ENCODE measurements at places on chromosomes 5 and 9.

- no peak for DNase-seq
Observed at GRCh38 chr9:74333384-74334032, 163.6 kb upstream of the RORB start.

- no peak for DNase-seq
Observed at GRCh38 chr9:86977205-86977835, 30.0 kb upstream of the GAS1 start.

DNA sequence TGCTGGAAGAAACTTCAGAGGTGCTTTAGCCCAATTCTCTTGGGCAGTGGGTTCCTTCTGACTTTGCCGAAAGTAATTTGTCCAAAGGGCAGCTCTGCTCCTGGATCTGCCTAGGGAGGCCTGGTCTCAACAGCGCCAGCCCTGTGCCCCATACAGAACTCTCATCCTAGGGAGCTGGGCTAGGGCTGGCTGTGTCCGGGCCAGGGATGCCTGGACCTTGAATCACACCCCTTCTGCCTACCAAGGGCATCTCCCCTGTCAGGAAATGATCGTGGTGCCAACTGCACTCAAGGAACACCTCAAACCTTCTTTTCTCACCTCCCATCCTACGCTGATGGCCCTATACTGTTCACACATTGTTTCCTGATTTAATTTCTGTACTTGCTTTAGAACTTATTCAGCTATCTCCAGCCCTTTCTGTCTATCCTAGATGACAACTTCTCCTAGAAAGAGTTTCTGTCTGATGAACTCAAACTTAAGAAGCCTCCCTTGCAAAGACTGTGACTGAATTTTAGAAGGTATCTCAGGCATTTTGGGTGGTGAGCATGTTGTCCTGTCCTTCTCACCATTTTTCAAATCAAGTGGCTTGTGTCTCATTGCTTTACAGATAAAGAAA, 37.4 kb upstream of the NFIB start:
- DNase-seq, result no peak

GRCh38 chr9:20022410-20022809, 233.6 kb upstream of the SLC24A2 start:
- DNase-seq, result no peak

DNA sequence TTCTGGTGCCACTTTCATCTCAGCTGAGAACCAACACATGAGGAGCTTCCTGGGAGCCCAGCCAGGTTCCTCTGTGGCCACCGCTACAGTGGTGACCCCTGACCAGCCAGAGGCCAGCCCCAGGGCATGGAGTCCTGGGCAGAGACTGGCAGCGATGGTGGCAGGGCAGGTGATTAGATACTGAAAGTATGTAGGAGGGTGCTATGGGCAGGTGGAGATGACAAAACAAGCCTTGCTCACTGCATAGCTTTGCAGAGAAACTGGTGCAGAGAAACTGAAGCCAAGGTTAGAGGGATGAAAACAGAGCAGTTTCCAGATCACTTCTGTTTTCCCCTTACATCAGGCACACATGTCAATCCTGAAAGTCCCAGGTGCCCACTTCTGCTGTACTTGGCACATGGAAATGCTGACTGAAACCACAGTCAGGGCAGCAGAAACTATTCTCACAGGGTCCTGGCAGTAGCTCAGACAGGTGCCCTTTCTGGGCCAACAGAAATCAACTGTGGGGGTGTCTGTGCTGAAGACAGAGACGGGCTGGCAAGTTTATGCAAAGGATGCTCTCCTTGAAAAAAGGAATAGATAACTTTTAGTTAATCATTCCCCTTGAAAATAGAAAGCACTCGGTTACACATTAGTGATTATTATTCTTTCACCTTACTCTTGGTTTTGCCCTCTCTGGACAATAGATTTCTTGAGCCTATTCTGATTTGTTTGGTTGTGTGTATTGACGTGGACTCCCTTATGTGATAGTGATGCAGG, 90.3 kb downstream of the ANKRD55 start:
- no peak for DNase-seq

GRCh38 chr9:106696804-106697203, 166.2 kb upstream of the ZNF462 start:
- DNase-seq, result no peak

DNA sequence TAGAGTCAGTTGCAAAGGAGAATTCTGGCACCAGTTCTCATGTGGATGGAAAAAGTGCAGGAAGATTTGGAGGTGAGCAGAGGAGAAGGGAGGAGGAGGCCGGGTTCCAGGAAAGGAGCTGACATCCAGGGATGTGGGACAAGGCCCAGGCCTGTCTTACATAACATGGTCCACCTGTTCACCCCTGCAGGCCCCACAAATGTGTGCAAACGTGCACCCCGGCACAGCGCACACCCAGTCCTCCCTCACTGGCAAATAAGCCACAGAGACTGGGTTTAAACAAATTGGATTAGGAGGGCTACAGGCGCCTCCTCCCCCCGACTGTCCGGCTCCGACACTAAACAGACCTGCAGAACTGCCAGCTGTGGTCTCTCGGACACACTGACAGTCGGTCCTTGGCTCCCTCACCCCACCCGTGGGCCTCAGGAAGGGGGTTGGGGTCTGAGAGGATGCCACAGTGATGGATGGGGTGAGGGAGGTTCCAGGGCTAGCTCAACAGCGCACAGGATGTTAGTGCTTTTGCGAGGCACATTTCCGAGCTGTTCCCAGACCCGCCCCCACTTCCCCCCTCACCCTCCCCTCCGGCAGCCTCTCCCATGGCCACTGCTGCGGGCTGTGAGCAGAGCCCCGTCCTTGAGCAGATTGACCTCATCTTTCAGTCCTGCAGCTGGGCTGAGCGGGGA, 43.4 kb upstream of the IL17B start:
- no peak for DNase-seq

DNA sequence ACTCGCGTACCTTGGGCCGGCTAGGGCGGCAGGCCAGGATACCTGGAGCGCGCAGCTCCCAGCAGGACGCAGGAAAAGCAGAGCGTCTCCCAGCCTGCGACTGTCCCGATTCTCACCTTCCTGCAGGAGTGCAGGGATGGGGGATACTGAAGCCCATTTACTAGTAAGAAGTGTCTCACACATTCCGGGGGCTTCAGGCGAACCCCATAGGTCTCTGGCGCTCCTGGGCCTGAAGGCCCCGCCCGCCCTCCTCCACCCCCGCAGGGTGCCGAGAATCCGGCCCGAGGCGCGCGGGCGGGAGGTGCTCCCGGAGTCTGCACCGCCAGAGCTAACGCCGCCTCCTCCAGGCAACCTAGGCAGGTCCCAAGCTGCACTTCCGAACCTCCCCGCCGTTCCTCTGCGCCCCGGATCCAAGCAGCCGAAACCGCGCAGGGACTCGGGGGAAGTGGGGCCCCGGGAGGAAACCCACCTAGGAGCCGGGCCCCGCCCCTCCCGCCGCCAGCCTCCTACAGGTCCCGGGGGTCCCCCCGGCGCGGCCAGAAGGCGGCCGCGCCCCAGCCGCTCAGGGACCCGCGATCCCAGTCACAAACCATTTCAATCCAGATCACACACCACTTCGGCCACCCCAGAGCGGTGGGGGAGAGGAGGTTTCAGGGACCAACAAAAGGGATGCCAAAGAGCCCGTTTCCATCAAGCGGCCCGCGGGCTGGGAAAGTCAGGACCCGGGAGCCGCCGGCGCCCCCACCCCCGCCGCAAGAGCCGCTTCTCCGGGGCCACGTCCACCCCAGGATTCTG, 1.2 kb downstream of the ROR2 start:
- no peak for DNase-seq

GRCh38 chr5:90909101-90909503, 350.5 kb downstream of the ADGRV1 start:
- DNase-seq, result no peak

GRCh38 chr9:89715318-89715858, 110.6 kb downstream of the GADD45G start:
- DNase-seq, result no peak

- no peak for DNase-seq
Observed at GRCh38 chr5:58683567-58683966, 100.7 kb downstream of the RAB3C start.

DNA sequence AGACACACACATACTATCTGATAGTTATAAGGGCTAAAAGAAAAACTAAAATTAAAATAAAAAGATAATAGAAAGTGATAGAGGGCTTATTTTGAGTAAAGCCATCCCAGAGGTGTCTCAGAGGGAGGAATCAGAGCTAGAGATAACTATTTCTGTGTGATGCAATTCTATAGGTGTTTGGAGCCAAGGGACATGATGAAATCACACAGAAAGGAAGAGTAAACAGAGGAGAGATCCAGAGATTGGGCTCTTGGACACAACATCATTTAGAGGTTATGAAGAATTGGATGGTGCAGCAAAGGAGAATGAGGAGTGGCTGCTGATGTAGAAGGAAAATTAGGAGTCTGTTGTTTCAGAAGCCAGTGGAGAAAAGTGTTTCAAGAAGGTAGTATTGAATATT, 393.5 kb downstream of the DIRAS2 start:
- no peak for DNase-seq

DNA sequence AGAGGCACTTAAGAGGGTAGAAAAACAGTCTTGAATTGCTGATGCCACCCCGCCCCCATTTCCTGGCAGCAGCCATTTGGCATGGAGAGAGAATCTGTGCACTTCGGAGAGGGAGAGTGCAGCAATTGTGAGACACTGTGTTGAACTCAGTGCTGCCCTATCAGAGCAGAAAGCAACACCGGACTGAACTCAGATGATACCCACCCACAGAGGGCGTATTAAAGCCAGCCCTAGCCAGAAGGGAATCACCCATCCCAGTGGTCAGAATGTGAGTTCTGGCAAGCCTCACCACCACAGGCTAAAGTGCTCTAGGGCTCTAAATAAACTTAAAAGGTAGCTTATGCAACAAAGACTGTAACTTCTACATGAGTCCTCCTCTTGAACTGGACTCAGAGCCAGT, 88.4 kb upstream of the RGS7BP start:
- DNase-seq, result no peak

GRCh38 chr9:128275198-128276007, at the start of gene GOLGA2:
Gene GOLGA2 (minus strand): TSS chr9:128276007. CDS start chr9:128275976, 31 bp downstream.
- DNase-seq, result no peak

GRCh38 chr9:109117856-109118807, 1.6 kb downstream of the TMEM245 start:
- no peak for DNase-seq

DNA sequence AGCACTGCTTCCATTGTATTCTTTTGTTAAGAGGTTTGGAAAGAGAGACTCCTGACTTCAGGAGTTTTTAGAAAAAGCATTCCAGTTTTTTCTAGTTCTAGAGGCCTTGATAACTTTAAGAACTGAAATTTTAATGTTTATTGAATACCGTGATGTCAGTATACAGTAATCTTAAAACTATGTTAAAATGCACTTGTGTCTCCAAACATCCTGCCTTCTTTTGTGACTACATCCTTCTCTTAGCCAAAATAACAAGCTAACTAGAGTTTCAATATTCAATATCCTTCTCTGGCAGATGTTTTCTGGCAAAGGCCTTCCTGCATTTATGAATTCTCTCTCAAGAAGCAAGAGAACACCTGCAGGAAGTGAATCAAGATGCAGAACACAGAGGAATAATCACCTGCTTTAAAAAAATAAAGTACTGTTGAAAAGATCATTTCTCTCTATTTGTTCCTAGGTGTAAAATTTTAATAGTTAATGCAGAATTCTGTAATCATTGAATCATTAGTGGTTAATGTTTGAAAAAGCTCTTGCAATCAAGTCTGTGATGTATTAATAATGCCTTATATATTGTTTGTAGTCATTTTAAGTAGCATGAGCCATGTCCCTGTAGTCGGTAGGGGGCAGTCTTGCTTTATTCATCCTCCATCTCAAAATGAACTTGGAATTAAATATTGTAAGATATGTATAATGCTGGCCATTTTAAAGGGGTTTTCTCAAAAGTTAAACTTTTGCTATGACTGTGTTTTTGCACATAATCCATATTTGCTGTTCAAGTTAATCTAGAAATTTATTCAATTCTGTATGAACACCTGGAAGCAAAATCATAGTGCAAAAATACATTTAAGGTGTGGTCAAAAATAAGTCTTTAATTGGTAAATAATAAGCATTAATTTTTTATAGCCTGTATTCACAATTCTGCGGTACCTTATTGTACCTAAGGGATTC, 43.1 kb downstream of the NDFIP1 start:
- DNase-seq, result peak; percentile 45

DNA sequence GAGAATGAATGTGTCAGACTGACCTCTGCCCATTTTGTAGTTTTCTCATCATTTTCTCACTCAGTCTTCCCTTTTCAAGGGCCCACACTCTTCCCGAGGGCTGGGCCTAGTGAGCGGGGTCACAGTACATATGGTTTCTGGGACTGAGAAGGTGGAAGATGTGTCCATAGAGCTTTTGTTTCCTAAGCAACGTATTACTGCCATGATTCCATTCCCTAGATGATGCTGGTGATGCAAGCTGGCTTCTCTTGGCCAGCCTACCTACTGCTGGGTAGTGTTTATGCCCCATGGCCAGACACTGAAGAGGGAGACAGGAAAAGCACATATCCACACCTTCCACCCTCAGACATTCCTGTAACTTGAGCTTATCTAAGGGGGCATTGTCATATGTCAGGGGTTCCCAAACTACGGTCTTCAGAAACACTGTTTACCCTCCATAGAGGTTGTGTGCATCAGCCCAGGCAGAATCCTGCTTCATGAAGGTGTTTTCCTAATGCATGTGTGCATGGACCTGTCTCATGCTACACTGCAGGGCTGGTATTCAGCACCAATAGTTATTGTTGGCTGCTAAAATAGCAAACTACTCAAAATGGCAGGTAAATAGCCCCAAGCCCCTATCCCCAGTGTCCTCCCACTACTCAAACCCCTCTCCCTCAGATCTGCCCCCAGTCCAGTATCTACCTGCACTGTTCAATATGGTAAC, 9.5 kb downstream of the IRF1 start:
- DNase-seq, result no peak

DNA sequence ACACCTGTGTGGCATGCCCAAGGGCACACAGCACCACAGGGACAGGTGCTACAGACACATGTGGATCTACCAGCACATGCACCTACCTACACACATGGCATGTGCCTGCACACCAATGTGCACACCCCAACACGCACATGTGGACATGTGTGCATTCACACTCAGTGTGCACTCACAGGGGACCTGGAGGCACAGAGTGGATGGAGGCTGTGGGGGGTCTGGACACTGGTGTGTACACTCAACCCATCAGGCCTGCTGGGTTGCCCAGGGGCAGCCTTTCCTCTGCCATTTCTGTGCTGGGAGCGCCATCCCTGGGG, 1.7 kb downstream of the CRB2 start:
- no peak for DNase-seq

DNA sequence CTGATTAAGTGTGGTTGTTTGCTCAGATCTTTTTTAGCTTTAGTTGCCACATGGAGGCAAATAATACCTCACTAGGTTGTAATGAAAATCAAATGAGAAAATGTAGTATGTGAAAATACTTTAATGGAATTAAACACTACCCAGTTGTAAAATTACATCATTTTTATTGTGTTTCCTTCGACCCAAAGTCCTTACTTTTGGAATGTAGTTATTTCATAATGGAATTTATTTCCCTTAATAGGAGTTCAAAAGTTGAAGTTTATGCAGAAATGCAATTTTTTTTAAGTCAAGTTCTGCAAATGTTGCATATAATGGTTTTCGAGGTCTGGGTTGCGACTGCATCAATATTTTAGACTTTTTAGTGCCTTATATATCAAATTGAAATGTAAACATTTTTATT, 31.0 kb downstream of the TNPO1 start:
- DNase-seq, result no peak
